ENCODE measurements at places on chromosomes 6 and 20.

- DNase-seq, result no peak
These were observed 16.0 kb downstream of the SMPDL3A start for GRCh38 chr6:122804962-122805485.

GRCh38 chr6:166688901-166689300 lies 61.9 kb upstream of the RPS6KA2 start:
- no peak for DNase-seq

DNA sequence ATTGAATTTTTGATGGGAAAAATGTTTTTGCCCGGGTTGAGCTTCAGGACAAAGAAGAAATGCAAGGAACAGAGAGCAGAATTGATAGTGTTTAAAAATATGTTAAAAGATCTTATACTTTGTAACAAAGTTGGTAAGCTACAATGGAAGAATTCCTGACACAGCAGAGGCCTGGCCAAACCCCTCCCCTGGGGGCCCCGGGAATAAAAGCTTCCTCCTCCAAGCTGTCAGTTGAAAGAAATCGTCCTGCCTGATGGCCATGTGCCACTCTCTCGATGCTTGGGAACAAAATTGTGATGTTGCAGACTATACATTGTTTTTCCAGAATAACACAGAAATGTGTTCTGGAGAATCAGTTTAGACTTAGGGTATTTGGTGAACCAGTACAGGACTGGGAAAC lies 14.2 kb upstream of the TOX2 start:
- DNase-seq, result no peak

DNA sequence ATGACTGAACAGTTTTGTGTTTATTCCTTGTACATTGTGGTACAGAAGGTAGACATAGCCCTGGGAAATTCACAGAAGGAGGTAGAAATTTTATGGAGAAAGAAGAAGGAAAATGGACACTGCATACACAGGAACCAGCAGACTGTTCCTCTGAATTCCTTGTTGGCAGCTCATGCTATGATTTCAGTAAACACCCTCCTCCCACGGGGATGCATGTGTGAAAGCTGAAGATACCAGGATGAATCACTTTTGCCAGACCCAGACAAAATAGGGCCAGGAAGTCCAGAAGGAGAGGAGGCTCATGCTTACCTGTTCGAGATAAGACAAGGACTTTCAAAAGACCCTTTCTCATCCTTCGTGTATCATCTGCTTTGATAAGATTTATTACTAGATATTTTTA lies 110.3 kb upstream of the GGTLC1 start:
- DNase-seq, result no peak

DNA sequence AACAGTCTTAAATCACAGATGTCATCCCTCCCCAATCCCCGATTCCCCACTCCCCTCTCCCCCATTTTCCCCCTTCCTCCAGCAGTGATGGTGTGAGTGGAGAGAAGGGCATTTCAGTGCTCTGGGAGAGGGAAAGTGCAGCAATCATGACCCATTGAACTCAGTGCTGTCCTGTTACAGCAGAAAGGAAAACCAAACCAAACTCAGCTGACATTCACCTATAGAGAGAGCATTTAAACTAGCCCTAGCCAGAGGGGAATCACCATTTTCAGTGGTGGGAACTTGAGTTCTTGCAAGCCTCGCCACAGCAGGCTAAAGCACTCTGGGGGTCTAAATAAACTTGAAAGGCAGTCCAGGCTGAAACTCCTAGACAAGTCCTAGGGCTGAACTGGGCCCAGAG lies 129.9 kb upstream of the COL21A1 start:
- DNase-seq, result no peak

GRCh38 chr6:97705568-97705967 lies 422.6 kb upstream of the MMS22L start:
- DNase-seq, result no peak

DNA sequence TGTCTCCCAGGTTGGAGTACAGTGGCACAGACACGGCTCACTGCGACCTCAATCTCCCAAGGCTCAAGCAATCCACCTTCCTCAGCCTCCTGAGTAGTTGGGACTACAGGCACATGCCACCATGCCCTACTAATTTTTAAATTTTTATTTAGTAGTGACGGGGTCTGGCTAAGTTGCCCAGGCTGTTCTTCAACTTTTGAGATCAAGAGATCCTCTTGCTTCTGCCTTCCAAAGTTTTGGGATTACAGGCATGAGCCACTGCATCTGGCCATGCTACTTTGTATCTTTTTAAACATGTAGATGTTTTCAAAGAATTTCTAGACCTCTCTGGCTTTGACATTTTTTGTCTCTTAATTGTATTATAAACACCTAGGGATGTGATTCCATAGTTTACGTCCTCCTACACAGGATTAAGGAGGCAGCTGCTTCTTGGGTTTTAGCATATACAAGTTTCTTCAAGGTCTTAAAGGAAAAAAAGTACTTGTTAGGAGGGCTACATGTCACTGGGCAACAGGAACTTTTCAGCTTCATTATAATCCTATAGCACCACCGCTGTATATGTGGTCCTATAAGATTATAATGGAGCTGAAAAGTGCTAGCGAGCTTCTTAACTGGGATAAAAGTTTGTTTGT lies 1.3 kb downstream of the ADAT2 start:
- no peak for DNase-seq
